SK-N-SH (cell line): ENCODE measurements at places on chromosomes 13 and 19. TPM values are rescaled to one million over a fixed set of nuclear protein-coding genes. Genes with fewer than 3 reads are reported as not detected.
A peak's percentile ranks its signal among the peaks of the same experiment; 100 is the strongest.

Gene PALM
- 6.2 and 15.6 TPM in 2 replicates for polyA plus RNA-seq

DNA sequence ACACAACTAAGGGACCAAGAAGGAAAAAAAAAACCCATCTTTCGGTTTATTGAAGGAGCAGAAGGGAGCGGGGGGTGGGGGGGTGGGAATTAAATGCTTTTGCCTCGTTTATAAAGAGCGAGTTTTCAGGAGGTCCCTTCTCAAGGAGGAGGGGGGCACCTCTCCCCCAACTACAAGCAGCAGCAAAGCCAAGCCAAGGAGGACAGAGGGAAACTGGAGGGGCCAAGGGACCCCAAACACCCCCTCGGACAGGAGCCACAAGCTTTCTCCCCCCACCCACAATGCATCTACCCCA, 2.4 kb downstream of the IRF2BP1 start:
- no peaks in the 10 kb centered on the region for H3K27me3 ChIP-seq
- H3K27ac ChIP-seq: no peak overlapping the region; the same call in 1 of the 2 replicates
- H3K4me3 ChIP-seq: peak overlapping the region; percentile 57
- 0 out of 2 replicates have a peak, but pooled peaks cover 3% of the 10 kb centered on the region for H3K4me1 ChIP-seq
- H3K36me3 ChIP-seq: peaks cover 3% of the 10 kb centered on the region

- H3K27me3 ChIP-seq: no peaks in the 10 kb centered on the region
- no peak overlapping the region for H3K4me3 ChIP-seq
- H3K27ac ChIP-seq: no peak overlapping the region
- no peaks in the 10 kb centered on the region for H3K36me3 ChIP-seq
- no peak for DNase-seq
Measured at GRCh38 chr13:66264971-66265370, 965.2 kb downstream of the PCDH9 start.

- H3K36me3 ChIP-seq: no peaks in the 10 kb centered on the region
- no peak overlapping the region for H3K27ac ChIP-seq
- H3K27me3 ChIP-seq: no peaks in the 10 kb centered on the region
- H3K4me3 ChIP-seq: no peak overlapping the region
- peaks cover 2% of the 10 kb centered on the region; the same call in 1 of the 2 replicates for H3K4me1 ChIP-seq
Measured at GRCh38 chr13:42607546-42607945, 33.6 kb downstream of the TNFSF11 start.

GRCh38 chr13:36910545-36910944, 9.5 kb downstream of the SMAD9 start:
- peaks cover 31% of the 10 kb centered on the region; the same call in 1 of the 2 replicates for H3K4me1 ChIP-seq
- H3K4me3 ChIP-seq: no peak overlapping the region
- H3K27me3 ChIP-seq: no peaks in the 10 kb centered on the region
- DNase-seq: no peak
